ENCODE measurements at places on chromosomes 13 and 19.

- peak; percentile 99 for DNase-seq
Measured at GRCh38 chr19:38929929-38930775, at the start of gene SARS2. SARS2 (minus strand) TSS chr19:38930763; CDS start chr19:38930736, 27 bp downstream.

DNA sequence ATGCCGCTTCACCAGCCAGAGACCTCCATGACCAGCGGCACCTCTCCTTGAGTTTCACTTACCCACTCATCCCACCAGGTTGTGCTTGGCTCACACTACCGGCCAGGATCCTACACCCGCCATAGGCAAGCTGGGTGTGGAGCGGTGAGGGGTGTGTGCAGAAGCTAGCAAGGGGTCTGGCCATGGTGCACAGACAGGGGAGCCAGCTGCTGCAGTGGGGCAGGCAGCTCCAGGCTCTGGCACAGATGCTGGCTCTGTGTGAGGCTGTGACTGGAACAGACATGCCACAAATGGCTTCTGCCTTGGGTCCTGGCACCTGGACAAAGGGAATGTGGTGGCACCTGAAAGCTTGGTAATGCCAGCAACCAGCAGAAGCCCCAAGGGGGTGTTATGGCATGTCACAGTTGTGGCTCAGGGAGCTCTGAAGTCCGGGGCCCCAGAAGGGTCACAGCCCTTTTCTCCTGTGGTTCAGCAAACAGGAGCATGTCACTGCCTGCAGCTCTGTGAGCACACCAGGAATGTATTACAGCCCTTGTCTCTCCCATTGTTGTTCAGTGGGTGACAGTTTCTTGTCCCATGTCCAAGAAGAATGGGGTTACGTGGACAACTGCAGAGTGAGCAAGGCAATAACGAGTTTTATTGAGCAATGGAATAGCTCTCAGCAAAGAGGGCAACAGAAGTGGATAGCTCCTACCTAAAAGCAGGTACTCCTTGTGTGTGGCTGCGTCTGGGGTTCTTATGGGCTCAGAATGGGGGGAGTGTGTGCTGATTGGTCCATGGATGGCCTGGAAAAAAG lies 2791.0 kb upstream of the PCDH20 start:
- DNase-seq, result no peak

- no peak for DNase-seq
Measured at GRCh38 chr19:21843081-21843480, 7.1 kb upstream of the ZNF43 start.

DNA sequence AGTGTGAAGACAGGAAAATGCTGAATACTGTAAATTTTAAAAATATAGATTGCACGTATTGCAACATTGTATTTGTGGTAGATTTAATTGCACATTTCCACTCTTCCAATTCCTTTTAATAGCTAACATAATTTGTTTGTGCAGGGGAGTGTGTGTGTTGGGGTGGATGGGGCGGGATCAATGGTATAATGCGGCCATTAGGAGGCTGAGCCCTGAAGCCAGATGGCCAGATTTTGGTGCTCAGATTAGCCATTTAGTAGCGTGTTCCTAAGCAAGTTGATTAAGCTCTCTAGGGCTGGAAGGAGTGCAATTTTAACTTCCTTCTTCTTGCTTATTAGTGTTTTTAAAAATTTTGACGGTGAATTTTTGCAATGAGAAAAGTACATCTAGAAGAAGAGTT lies 5.8 kb downstream of the OXGR1 start:
- no peak for DNase-seq
